ENCODE measurements at places on chromosomes 3 and 15. TPM values are rescaled to one million over a fixed set of nuclear protein-coding genes. Genes with fewer than 3 reads are reported as not detected.

GRCh38 chr15:73196113-73196512 is 143.8 kb downstream of the NEO1 start:
- H3K4me3 ChIP-seq = no peak overlapping the region
- H3K27me3 ChIP-seq = no peaks in the 10 kb centered on the region
- peaks cover 2% of the 10 kb centered on the region for H3K36me3 ChIP-seq
- peaks cover 7% of the 10 kb centered on the region for H3K4me1 ChIP-seq
- DNase-seq = no peak

DNA sequence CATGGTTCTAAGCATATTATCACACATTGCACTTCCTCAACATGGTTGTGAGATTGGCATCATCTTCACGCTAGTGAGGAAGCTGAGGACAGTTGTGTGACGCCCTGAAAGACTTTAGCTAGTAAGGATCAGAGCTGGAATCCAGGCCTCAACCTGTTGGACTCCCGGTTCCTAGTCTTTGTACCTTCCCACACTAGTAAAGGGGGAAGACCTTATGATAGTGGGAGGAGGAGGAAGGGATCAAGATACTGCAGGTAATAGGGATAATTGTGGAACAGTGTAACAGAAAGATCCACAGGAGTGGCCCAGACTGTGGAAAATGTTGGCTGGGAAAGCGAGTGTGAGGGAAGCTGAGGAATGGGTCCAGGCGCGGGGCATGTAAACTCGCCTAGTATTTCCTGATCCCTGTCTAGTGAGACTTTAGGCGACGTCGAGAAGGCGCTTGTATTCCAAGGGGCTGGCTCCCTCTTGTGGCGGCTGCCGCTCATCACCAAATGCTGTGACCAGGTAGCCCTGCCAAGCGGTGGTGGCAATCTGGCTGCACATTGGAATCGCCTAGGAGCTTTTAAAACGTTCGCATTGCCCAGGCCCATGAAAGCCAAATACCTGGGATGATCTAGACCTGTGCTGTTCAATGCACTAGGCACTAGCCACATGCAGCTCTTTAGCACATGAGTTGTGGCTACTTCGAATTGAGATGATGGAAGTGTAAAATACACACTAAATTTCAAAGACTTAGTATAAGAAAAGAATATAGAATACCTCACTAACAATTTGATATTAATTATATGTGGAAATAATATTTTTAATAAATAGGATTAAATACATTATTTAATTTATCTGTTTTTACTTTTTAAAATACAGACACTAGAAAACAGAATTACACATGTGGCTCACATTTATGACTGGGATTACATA is 38.8 kb upstream of the CLDN18 start:
- no peak overlapping the region for H3K4me3 ChIP-seq
- peaks cover 12% of the 10 kb centered on the region for H3K27me3 ChIP-seq
- H3K36me3 ChIP-seq = no peaks in the 10 kb centered on the region
- H3K27ac ChIP-seq = no peak overlapping the region
- peak; percentile 75 for DNase-seq

- peaks cover 5% of the 10 kb centered on the region for H3K36me3 ChIP-seq
- no peak for DNase-seq
- H3K27ac ChIP-seq = peak overlapping the region; percentile 92
- peaks cover 53% of the 10 kb centered on the region for H3K4me1 ChIP-seq
Observed at GRCh38 chr3:25662736-25663320, 1.9 kb downstream of the TOP2B start.

DNA sequence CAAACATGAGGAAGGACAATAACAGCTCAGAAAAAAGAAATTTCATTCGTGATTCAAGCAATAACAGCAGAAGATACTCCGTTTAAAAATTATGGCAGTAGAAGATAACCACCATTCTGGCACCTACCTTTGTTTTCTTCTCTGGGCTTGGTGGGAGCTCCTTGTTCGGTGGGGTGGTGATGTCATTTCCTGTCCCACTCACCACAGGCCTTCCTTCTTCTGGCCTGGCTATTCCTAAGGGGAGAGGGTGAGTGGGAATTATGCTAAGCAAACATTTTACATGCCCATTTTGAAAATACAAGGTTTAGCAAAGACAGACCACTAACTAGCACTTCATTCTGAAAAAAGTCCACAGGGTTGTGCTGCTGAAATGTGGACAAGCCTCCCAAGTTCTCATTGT is 74.4 kb downstream of the DHX30 start:
- H3K27ac ChIP-seq = no peak overlapping the region
- H3K4me3 ChIP-seq = no peak overlapping the region
- peaks cover 8% of the 10 kb centered on the region for H3K36me3 ChIP-seq
- no peak for DNase-seq
- H3K27me3 ChIP-seq = no peaks in the 10 kb centered on the region

Gene SLC15A2
- total RNA-seq = 1.4 TPM

Gene RAB6B
- total RNA-seq = 2.7 TPM

DNA sequence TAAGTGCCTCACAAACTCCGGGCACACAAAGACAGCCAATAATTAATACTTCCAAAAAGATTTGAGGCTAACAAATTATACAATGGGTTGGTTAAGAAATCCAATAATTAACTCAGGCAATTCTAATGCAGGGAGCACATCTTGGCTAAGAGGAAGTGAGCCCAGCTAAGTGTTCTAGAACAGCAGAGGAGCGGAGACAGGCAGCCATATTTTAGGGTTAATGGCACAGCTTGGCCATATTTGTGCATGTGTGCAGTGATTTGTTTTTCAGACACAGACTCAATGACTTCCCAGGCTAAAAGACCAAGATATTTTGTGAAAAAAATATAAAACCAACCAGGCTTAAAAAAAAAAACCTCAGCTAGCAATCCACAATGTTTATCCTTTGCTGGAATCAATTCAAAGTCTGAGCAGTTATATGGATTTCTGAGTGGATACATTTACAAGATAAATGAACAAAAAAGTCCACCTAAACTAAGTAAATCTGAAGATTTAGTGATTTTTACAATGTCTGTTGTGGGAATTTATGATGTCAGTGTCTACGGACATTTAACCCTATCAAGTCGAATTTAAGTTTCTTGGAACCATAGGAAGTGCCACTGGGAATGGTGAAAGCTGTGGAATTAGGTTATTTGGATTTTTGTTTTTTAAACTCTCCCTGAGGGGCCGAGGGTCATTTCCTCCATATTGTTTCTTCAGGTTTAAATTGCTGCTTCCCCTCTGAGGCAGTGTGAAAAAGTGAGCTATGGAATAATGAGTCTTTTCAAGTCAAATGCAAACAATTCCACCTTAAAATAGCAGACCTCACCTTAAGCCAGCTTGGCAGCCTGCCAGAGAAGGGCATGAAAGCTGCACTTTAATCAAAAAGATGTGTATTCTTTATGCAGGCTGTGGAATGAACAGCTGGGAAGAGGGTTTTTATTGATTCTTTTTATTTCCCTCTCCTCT is 413.7 kb upstream of the TBL1XR1 start:
- no peak overlapping the region for H3K27ac ChIP-seq
- peaks cover 12% of the 10 kb centered on the region for H3K4me1 ChIP-seq
- H3K36me3 ChIP-seq = no peaks in the 10 kb centered on the region
- no peak overlapping the region for H3K4me3 ChIP-seq
- no peak for DNase-seq
- no peaks in the 10 kb centered on the region for H3K27me3 ChIP-seq

DNA sequence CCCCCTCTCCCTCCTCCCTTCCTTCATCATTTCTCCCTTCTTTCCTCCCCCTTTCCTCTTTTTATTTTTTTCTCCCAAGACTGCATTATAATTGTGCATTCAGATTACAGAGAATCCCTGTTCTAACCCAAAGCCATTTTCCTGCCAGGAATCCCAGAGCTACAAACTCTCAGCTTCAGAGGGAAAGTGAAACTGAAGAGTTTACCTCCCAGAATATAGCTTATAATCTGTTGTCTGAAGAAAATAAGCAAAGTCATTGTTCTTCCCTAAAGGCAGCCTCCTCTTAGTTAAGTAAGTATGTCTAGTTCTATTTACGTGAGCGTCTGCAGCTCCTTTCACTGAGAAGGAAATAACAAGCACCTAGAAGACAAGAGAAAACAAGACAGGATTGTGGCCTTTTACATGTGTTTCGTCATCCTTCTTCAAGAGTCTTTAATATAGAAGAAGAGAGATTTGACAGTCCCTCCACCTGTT is 97.2 kb downstream of the CHST2 start:
- peaks cover 4% of the 10 kb centered on the region for H3K4me1 ChIP-seq
- no peaks in the 10 kb centered on the region for H3K36me3 ChIP-seq
- H3K27me3 ChIP-seq = no peaks in the 10 kb centered on the region
- DNase-seq = no peak

DNA sequence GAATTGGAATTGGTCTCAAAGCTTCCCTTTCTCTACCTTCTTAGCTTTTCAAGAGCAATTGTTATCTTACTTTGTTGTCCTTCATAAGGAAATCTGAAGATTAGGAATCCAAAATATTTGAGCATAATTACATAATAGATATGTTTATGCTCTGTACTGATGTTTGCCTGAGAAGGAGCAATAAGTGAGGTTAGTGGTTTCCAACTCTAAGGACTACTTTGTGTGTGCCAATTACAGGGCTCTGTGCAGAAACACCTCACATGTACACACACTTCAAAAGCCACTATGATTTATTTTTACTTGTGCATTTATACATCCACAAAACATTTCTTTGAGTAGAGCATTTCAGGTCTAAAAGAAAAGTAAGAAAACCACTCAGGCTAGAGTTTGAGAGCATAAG is 49.9 kb downstream of the MME start:
- no peaks in the 10 kb centered on the region for H3K36me3 ChIP-seq
- no peaks in the 10 kb centered on the region for H3K4me1 ChIP-seq
- H3K27me3 ChIP-seq = no peaks in the 10 kb centered on the region
- no peak overlapping the region for H3K4me3 ChIP-seq

DNA sequence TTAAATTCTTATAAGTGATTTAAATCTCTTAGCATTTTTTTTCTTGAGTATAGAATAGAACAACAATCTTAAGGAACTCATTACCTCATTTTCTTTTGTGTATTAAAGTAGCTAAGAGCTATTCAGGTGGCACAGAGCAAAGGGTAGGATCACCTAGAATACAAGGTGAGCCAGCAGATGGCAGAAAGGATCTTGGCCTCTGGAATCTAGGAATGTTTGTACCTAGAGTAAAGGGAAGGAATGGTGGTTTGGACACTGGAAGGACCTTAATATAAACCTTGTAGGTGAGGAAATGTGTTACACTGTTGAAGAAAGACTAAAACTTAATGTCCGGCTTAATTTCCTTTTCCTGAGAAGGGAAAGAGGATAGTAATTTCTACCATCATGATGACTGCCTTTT is 89.0 kb downstream of the GHSR start:
- H3K36me3 ChIP-seq = peaks cover 31% of the 10 kb centered on the region
- H3K4me1 ChIP-seq = no peaks in the 10 kb centered on the region
- no peak for DNase-seq
- H3K27me3 ChIP-seq = no peaks in the 10 kb centered on the region
- no peak overlapping the region for H3K4me3 ChIP-seq

Gene TRPM1
- total RNA-seq = not detected

Gene ERICH6
- not detected for total RNA-seq

DNA sequence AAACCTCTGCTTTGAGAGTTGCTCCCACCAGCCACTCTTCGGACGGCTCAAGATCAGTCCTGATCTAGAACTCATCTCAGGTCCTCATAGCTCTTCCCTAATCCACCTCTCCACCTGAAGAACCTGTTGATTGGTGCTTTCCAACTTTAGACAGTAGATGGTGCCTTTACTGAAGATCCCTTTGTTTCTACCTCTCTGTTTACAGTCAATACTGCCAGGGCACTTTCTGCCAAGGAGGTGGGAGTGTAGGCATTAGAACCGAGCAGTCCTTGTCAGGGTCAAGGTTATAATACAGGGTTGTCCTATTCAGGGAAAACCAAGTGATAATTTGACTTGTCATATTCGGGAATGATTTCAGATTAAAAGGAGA is 1.2 kb downstream of the CGNL1 start:
- H3K36me3 ChIP-seq = no peaks in the 10 kb centered on the region
- DNase-seq = no peak
- H3K27ac ChIP-seq = no peak overlapping the region

Gene PAK2
- 101 TPM for total RNA-seq

DNA sequence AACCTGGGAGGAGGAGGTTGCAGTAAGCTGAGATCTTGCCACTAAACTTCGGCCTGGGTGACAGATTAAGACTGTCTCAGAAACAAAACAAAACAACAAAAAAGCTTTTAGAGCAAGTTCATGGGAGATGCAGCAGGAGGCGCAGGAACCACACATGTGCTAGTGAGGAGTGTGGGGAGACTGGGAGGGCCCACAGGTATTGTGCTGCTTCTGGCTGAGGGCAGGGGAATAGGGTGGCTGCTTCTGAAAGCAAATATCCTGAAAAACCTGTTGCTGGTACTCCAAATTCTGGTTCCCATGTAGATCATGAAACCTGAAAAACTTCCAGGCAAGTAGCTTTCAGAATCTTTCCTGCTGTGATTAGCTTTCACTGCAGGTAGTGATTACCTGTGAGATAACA is 22.1 kb downstream of the TYRO3 start:
- no peaks in the 10 kb centered on the region for H3K36me3 ChIP-seq
- peaks cover 7% of the 10 kb centered on the region for H3K4me1 ChIP-seq
- peaks cover 20% of the 10 kb centered on the region for H3K27me3 ChIP-seq
- peak; percentile 13 for DNase-seq
- H3K4me3 ChIP-seq = no peak overlapping the region

DNA sequence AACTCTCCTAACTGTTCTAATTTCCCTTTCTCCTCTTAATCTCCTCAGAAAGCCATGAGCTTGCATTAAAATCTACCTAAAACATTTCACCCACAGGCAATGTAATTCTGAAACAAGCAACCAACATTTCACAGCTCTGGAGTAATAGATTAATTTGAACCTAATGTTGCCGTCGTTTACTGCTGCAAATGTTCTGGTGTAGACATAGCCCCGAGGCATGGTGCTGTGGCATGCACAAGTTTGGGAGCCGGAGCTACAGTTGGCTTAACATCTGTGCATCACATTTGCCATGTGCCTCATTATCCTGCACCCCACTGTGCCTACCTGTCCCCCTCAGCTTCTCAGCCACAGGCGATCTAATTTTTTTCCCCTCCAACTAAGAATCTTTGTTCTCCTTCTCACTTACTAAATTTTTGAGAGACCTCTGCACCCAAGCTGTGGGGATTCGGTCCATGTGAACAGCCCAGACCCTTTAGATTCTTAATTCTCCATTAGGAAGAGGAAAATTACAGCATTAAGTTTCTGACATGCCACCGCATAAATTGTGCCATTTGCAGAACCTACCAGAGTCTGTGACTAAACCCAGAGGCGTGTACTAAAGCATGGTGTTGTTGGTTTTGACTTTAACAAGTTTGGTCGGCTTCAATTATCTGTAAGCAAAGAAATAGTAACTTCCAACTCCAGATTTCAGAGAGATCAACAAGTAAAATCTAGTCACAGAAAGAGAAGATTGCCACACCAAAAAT is 419.2 kb downstream of the MECOM start:
- H3K27me3 ChIP-seq = peaks cover 6% of the 10 kb centered on the region
- no peaks in the 10 kb centered on the region for H3K36me3 ChIP-seq
- H3K4me1 ChIP-seq = peaks cover 2% of the 10 kb centered on the region
- H3K4me3 ChIP-seq = no peak overlapping the region
